Transverse colon (tissue), 4 donors: ENCODE measurements at places on chromosomes 7 and 10.

- DNase-seq, result no peak
Measured at GRCh38 chr10:100480002-100480401, 17.2 kb downstream of the WNT8B start.

- DNase-seq, result no peak
Measured at GRCh38 chr10:131168238-131168875, 143.2 kb downstream of the TCERG1L start.

- no peak for DNase-seq
Measured at GRCh38 chr7:20038676-20039075, 178.5 kb downstream of the MACC1 start.

DNA sequence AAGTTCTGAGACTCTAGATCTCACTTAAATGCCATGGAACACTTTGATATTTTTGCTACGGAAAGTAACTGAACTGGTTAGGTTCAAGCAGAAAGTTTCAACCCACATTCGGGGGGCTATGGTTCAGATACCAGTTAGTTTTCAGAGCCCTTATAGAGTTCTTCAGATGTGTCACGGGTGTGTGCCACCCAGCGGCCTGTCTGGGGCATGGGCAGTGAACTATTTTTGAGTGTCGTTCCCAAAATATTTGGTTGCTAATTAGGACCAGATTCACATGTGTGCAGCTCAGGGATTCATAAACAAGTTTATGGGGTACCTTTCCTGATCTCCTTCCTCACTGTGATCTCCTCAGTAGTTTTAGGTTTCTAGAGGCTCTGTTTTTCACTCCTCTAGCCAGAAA, 271.9 kb downstream of the C7orf25 start:
- DNase-seq, result no peak
